Lung (tissue), 17 donors: ENCODE measurements at places on chromosomes 2 and 18.

DNA sequence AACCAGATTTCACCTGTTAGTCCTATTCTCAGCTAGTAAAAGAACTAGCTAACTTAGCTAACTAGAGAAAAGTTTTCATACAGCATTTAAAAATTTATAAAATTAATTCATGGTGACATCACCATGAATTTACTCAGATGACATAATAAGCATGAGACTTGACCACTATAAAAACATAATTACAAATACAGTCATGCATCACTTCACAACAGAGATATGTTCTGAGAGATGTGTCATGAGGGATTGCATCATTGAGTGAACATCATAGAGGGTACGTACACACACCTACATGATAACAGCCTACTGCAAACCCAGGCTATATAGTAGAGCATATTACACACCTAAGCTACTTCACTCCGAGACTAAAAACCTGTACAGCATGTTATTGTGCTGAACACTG is 481.3 kb upstream of the CHAC2 start:
- no peak for DNase-seq

DNA sequence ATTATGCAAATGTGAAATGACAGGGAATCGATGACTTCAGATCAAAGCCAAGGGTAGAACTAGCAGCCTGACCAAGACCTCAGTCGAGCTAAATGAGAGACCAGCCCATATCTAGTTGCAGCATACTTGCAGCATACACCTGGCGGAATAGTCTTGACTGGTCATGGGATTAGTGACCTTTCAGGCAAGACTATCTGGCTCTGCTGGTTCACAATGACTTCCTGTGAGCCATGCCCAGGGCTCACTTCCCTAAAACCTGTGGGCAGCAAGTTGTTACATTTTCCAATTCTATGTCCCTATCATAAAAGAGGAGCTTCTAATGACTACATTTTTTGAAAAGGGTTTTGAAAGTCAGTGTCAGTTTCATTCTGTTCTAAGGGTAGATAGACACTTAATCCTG is 1624.9 kb upstream of the CELF4 start:
- DNase-seq, result no peak

DNA sequence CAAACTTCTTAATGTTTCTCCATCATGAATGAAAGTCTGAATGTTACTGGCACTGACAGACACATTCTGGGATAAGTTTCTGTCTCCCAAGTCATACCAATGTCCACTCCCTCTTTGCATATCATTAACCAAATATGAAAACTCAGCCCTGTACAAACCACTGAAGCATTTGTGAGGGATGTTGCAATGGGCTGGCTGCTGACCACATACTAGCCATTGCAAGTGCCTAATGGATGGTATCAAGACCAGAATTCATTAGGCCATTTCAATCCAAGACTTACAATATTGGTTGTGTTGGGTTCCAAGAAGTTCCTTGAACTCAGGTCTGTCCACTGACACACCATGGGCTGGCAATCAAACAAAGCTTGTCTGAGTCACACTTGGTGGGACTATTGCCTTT is 73.8 kb downstream of the CBLN2 start:
- DNase-seq, result no peak

DNA sequence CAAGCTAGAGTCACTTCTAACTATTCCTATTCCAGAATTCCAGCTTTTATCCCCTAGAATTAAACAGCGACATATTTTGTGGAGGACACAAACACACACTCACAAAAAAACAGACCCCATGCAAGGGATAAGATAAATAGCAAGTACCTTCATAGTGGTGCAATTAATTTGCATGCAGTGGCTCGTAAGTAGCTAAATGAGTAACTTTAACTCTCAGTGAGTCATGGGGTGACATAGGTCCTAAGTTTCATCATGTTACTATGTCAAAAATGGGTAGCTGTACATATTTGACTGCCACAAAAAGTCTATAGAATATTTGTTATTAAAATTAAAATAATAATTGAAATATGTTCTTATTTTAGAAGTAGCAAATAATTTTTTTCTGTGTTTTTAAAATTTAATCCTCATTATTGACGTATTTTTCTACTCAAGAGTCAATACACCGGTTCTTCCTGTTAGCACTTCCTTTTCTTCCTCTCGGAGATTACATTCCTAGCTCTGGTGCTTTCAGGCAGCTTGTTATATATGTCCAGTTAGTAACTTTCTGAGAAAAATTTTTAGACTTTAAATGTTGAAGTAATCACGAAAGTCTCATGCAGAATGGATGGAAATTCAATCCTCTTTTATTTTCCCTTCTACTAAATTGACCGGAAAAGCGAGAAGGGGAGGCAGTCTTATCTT is 247.0 kb downstream of the KCNH7 start:
- DNase-seq, result no peak

- no peak for DNase-seq
These were observed 20.8 kb upstream of the MAL start for GRCh38 chr2:95004711-95005110.

GRCh38 chr18:9796011-9796410 is 87.9 kb downstream of the RAB31 start:
- DNase-seq, result no peak

DNA sequence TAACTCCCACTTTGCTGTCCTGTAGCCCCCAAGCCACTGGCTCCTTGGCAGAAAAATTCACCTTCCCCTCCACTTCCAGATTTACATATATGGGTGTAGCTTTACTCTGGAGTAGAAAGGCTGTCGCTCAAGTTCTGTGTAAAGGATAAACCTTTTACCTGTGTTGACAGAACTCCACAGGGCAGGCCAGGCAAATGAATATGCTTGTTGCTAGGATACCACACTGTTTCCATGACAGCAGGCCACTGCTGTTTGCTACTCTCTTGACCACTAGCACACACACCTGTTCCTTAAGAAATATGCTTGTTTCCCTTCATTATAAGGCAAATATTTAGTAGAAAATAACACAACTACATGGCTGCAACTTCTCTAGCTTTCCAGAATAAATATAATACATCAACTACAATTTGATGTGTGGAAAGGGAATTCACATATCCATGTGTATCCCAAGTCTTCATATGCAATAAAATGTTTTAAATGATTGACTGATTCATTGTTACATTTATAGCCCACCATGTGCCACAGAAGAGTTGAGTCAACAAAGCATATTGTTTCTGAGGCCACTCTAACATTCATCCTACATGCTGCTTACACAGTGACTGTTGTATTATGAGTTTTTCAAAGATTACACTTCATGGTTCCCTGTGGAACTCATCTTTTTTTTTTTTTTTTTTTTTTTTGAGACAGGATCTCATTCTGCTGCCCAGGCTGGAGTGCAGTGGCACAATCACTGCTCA is 56.2 kb upstream of the ROCK1 start:
- DNase-seq, result peak; percentile 68

GRCh38 chr2:219630770-219631405 is 3.5 kb downstream of the SLC4A3 start:
- no peak for DNase-seq

- no peak for DNase-seq
These were observed 129.8 kb downstream of the BCL2L11 start for GRCh38 chr2:111250448-111251030.

DNA sequence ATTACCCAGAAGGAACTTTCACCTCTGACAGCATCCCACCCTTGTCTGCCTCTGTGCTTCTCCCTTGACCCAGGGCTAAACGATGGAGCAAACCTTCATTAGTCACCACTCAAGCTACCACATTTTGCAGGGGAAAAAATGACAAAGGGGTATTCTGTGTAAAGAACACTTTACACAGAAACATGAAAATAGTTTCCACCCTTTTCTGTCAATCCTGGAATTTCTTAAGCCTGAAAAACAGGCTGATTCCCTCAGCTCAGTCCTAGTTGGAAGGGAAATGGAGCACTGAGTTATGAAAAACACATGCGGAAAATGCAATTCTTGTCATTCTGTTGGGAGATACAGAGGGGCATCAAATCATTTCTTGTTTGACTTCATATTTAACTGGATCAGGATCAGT is 175.0 kb upstream of the HNRNPA3 start:
- DNase-seq, result no peak

GRCh38 chr2:163155279-163155883 is 316.8 kb upstream of the KCNH7 start:
- DNase-seq, result peak; percentile 30

DNA sequence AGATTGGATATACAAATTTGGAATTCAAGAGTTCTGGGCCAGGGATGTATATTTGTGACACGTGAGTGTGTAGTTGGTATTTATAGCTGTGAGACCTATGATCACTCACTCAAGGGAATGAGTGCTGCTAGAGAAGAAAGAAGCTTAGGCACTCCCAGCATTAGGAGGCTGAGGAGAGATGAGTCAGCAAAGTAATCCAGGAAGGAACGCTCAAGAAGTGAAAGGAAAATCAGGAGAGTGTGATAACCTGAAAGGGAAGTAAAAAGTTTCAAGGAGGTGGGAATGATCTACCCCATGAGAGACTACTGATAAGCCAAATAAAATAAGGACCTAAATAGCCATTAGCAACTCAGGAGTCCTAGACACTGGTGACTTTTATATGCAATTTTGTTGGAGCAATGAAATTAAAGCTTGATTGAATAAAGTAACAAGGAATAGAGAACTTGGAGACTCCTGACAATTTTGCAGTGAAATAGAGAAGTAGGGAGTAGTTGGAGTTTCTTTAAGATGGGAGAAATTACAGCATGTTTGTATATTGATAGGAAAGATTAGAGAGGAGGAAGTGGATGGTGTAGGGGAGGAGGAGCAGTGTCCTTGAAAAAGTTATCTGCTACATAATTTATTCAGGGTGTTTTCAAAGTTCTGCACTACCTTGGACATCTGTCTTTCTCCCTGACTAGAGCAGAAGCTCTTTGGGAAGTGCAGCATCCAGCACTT is 89.9 kb downstream of the UBE2E3 start:
- DNase-seq, result no peak

GRCh38 chr2:21757805-21758430 is 634.1 kb downstream of the TDRD15 start:
- DNase-seq, result no peak
